ENCODE measurements at places on chromosomes 16 and 17. TPM values are rescaled to one million over a fixed set of nuclear protein-coding genes. Genes with fewer than 3 reads are reported as not detected.
A peak's percentile ranks its signal among the peaks of the same experiment; 100 is the strongest.

GRCh38 chr17:76273445-76274111 is 8.4 kb downstream of the UBALD2 start:
- DNase-seq, result no peak

DNA sequence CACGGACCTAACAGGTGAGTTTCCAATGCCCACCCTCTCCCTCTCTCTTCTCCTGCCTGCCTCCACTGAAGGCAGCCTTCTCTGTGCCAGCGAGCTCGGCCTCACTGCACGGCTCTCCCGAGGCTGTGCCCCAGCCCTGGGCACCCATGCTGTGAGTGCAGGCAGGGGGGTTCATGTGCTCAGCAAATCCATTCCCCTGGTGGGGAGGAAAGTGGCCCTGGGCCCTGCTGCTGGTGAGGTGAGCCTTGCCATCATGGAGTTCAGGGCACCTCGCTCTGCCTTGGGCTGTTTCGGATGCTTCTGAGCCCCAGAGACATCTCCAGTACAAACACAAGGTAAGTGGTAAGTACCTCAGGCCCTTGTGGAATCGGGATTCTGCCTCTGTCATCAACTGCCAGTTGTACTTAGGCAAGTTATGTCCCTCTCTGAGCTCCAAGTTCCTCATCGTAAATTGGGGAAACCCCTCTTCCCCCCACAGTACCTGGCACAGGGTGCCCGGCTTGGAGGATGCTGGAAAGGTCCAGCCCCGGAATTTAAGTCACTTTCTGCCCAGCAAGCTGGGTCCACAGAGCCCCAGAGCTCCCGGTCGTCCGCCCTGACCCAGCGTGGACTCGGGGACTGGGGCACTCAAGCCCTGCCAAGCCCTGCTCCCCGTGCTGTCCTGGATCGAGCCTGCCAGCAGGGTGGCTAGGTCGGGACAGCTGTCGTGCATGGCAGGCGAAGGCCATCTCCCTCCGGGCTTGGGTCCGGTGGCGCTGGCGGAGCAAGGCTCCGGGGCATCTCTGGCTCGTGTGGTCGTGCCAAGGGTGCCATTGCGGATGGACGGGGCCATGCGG is 684 bp upstream of the NUDT16L1 start:
- DNase-seq, result peak; percentile 19

DNA sequence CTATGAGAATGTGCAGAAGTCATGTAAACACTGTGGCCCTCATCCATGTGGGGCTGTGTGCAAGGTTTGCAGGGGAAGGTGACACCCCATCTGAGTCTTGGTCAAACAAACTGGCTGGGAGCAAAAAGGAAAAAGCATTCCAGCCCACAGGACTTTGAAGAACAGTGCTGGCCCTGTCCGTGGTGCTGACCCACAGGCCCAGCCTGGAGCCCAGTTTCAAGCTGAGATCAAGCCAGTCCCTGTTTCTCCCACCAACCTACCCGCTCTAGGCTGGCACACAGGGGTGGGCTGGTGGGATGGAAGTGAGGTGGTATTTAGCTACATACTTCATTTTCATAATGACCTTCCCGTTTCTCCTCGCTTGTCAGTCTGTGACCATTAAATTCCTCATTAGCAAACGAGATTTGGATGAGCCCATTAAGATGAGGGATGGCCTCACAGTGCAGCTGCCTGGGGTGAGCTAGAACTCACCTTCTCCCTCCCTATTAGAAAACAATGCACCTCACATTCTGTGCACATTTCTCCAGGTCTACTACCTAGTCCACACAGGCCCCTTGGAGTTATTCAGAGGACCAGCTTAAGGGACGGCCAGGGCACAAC is 12.6 kb upstream of the RPL38 start:
- DNase-seq, result no peak

HS3ST4 gene
- total RNA-seq, result 0.12 TPM

KRT24 gene
- total RNA-seq, result 0.17 TPM

All from mucosa of gallbladder (tissue), 1 donor.